WTC11 (cell line): ENCODE measurements at places on chromosomes 11 and 22. TPM values are rescaled to one million over a fixed set of nuclear protein-coding genes. Genes with fewer than 3 reads are reported as not detected.

GRCh38 chr11:35235157-35235468 lies 96.1 kb downstream of the CD44 start:
- peaks cover 16% of the 10 kb centered on the region for H3K4me1 ChIP-seq
- no peaks in the 10 kb centered on the region; the same call in 1 of the 2 replicates for H3K27me3 ChIP-seq
- H3K4me3 ChIP-seq = no peak overlapping the region
- H3K27ac ChIP-seq = no peak overlapping the region
- DNase-seq = no peak
- peaks cover 4% of the 10 kb centered on the region; the same call in 1 of the 2 replicates for H3K36me3 ChIP-seq

- no peaks in the 10 kb centered on the region for H3K27me3 ChIP-seq
- no peak for DNase-seq
- peaks cover 14% of the 10 kb centered on the region for H3K4me1 ChIP-seq
- H3K4me3 ChIP-seq = no peak overlapping the region
- peak overlapping the region; percentile 82 for H3K27ac ChIP-seq
Measured at GRCh38 chr22:48581796-48582469, 1245.7 kb downstream of the BRD1 start.

DNA sequence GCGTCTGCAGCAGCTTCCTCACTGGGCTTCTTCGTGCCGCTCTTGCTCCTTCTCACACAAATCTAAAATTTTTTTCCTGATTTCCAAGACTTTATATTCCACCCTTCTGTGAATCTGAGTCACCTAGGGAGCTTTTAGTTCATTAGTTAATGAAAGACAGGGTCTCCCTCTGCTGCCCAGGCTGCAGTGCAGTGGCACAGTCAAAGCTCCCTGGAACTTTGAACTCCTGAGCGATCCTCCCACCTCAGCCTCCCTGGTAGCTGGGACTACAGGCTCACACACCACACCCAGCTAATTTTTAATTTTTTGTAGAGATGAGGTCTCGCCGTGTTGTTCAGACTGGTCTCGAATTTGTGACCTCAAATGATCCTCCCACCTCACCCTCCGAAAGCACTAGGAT lies 116.9 kb downstream of the ATXN10 start:
- H3K27me3 ChIP-seq = no peaks in the 10 kb centered on the region
- H3K4me3 ChIP-seq = no peak overlapping the region
- no peak for DNase-seq
- peaks cover 13% of the 10 kb centered on the region for H3K36me3 ChIP-seq

- no peak overlapping the region for H3K4me3 ChIP-seq
- H3K4me1 ChIP-seq = peaks cover 7% of the 10 kb centered on the region; the same call in 1 of the 2 replicates
- no peaks in the 10 kb centered on the region for H3K27me3 ChIP-seq
- no peak overlapping the region for H3K27ac ChIP-seq
Measured at GRCh38 chr11:92880381-92880780, 89.1 kb upstream of the MTNR1B start.

GRCh38 chr22:19197997-19198865 lies 19.7 kb upstream of the SLC25A1 start:
- peaks cover 40% of the 10 kb centered on the region for H3K36me3 ChIP-seq
- no peak overlapping the region for H3K4me3 ChIP-seq
- no peaks in the 10 kb centered on the region for H3K27me3 ChIP-seq
- peak overlapping the region; percentile 24; the same call in 1 of the 2 replicates for H3K27ac ChIP-seq

- no peaks in the 10 kb centered on the region for H3K27me3 ChIP-seq
- H3K27ac ChIP-seq = no peak overlapping the region
- H3K4me1 ChIP-seq = peaks cover 4% of the 10 kb centered on the region; the same call in 1 of the 2 replicates
- DNase-seq = no peak
- no peaks in the 10 kb centered on the region for H3K36me3 ChIP-seq
Measured at GRCh38 chr11:47955061-47955755, 25.2 kb upstream of the PTPRJ start.

SLC15A3 gene
- total RNA-seq = 10.2 to 12.1 TPM (median 11.5 TPM) in 3 replicates

GRCh38 chr11:6737872-6738466 lies 33.8 kb downstream of the OR2AG2 start:
- H3K27ac ChIP-seq = no peak overlapping the region
- no peak overlapping the region for H3K4me3 ChIP-seq
- no peaks in the 10 kb centered on the region for H3K4me1 ChIP-seq
- peak; percentile 28 for DNase-seq
- no peaks in the 10 kb centered on the region; the same call in 1 of the 2 replicates for H3K27me3 ChIP-seq

DNA sequence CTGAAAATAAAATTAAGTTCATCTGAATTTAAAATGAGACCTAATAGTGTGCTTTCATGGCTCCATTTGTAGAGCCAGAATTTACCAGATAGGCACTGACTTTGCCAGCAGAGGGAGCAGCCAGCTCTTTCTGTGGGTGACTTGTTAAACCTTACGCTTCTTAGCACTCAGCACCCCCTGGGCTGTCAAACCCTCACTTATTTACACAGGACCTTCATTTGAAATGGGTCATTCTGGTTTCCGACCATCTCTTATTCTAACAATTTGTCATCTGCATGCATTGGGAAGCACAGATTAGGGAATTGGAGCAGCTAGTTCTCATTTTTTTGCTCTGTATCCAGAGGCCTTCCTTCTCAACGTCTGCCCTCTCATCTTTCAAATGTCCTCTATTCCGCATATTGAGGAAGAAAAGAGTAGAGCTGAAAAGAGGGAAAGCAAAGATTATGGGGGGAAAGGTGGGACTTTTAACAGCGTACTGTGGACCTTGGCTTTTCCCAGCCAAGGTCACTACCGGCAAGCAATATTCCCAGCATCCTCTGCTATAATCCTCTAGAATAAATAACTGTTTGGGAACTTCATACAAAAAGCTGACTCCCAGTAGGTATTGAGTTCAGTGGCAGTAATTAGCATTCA lies 3.1 kb downstream of the ASRGL1 start:
- peaks cover 26% of the 10 kb centered on the region for H3K4me1 ChIP-seq
- H3K27ac ChIP-seq = no peak overlapping the region
- no peak overlapping the region for H3K4me3 ChIP-seq
- peaks cover 25% of the 10 kb centered on the region for H3K27me3 ChIP-seq
